CD8-positive, alpha-beta memory T cell (primary cell): ENCODE measurements at places on chromosomes 7 and 10. TPM values are rescaled to one million over a fixed set of nuclear protein-coding genes. Genes with fewer than 3 reads are reported as not detected.

The CYP2C8 gene
- not detected for total RNA-seq

The PSD gene
- 3.2 TPM for total RNA-seq

The EN2 gene
- not detected for total RNA-seq

DNA sequence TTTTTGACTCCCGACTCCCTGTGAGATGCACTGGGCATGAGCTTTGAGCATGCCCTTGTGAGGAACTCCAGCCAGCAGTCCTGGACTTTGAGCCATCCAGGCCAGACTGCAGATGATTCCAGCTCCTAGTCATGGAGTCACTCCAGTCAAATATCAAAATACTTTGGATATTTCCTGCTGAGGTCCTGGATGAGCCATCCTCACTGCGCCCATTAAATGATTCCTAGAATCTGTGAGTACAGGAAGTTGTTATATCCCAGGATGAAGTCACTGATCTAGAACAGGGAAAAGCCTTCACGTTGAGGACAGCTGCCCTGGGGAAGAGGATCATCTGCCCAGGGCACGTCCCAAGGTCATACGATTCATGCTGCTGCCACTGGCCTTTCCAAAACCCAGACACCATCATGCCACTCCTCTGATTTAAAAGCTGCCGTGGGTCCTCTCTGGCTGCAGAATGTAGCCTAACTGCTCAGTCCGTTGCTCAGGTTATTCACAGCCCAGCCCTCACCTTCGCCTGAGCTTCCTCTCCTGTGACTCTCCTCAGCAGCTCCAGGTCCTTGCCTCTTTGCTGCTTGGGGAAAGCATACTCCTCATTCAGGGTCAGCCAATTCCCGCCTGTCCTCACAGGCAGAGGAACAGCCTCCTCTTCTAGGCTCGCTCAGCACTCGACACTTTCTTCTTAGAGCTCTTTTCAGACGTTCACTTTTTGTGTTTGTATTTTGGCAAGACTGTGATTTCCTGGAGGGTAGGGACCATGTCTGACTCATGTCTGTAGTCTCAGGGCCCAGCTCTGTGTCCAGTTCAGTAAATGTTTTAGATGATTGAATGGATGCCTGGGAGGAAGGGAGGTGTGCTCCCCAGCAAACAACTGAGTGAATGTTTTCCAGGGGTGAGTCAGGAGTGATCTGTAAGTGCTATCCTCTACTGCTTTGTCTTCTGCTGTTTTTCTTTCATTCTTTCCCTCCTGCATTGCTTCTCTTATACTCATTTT lies 157.8 kb downstream of the SNX10 start:
- DNase-seq = no peak

DNA sequence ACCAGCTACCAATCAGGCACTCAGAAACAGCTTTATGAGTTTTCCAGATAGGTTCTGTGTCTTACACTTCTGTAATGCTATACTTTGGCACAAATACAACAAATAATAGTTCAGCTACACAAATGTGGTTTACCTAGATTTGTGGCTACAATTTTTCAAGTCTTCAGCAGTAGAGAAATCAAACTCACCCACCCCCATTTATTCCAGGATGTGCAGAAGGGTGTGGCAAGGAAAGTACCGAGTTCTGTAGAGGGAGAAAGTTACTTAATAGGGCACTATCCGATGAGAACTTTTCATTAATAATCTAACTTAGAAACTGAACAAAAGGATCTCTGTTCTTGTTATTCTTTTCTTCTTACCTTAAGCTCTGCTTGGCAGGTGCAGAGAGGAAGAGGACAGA lies 30.3 kb upstream of the ATP6V0A4 start:
- DNase-seq = no peak

DNA sequence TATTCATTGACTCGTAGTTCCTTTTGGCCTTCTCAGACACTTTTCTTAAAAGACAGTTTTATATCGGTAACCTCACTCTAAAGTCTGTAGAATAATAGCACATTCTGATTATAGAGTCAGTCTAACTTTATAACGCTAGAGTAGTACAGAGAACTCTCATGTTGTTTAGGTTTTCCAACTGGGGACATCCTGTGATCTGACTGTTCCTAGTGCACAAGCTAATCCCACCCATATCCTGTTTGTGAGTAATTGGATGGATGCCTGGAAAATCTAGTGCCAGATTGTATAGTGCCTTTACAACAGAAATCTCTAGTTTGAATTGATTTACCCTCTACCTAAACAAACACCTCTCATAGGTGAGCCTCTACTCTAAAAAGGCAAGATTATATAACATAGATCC lies 107.4 kb downstream of the ZEB1 start:
- no peak for DNase-seq

GRCh38 chr7:150374472-150374871 lies 4.7 kb upstream of the ZNF775 start:
- DNase-seq = no peak
